Activated naive CD4-positive, alpha-beta T cell treated with anti-CD3 and anti-CD28 coated beads, Interleukin-2, amount 50 U/mL, for 72 hours (primary cell): ENCODE measurements at places on chromosomes 4 and X. TPM values are rescaled to one million over a fixed set of nuclear protein-coding genes. Genes with fewer than 3 reads are reported as not detected.

GRCh38 chr4:143667461-143667860, 33.0 kb downstream of the FREM3 start:
- DNase-seq = no peak

DNA sequence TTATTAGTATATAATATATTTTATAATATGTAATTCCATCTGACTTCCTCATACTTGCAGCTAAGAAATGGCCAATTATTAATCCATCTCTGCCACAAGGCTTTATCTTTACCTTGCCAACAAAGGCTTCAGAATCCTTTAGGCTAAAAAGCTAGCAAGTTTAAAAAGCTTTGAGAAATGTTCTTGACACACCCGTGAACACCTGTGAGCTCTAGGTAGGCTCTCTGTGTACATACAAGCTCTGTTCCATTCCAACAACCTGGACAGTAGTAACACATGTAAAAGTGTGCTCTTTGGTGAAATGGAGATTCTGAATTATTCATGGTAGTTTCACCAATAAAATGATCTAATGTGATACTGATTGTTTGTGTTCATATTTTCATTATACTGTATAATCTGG, 49.7 kb upstream of the USP9X start:
- DNase-seq = no peak

DNA sequence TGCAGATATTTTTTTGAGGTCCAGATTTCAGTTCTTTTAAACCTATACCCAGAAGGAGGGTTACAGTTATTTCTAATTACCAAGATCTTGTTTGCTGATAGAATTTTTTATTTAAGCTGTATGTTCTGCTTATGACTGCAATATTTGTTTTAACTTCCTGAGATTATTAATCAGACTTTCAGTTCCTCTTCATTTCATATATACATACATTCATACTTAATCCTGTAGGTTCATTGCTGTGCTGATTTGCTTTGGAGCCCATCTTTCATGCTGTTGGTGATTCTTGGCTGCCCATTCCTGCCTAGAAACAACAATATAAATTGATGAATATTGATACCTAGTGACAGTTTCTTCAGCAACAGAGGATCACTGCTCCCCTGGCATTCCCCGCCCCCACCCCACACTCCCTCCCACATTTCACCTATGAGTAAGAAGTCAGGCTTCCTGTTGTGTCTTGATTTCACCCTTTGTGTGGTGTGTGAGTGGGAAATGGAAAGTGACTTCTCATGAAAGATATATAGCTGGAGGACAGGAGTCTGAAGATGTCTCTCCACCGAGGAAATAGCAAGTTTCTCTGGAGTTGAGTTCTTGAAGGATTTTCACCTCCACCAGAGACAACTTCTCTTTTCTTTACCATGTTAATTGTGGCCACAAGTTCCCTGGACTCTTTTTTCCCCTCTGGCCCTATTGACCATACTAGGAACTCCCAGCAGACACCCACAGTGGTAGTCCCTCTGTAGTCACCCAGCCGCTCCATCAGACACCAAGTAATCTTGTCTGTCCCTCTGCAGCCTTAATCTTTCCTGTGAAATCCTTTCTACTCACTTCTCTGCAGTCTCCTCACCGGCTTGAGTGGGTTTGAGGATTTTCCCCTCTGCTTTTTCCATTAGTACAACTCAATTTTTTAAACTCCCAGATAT, 118.4 kb downstream of the ASB9 start:
- DNase-seq = no peak

MMGT1 gene
- 12.4 TPM for total RNA-seq

DNA sequence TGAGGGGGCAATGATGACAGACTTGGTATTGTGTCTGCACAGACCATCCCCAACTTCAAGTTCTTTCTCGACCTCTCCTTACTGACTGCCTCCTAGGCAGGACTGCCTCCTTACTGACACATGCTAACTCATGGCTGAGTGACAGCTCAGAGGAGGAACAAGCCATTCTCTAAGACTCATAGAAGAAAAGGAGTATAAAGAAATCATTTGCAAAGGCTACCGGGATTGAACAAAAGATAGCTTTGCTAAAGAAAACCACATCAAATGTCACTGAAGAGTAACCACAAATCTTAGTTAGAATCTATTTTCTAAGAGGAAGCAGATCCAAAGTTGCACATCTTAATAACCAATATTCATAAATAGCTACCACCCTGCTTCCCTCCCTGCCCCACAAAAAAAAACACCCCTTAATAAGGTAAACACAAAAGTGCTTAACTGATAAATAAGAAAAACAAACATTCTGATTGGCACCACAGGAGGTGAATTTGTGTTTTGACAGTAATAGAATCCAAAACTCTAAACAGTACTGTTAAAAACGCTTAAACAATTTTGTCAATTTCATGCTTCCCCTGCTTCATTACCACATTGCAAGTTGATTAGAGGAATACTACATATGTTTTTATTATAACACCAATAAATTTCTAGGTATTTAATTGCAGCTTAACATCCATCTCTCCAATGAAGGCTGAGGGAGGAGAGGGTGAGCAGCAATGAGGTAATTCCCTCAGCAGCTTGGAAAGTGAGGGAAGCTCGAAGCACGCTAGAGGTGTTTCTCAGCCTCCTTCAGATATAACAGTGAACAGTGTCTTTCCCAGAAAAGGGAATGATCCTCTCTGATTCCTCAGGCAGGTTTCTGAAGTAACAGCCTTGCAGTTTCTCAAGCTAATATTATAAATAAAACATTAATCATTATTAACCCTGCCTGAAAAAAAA, 160.0 kb downstream of the HNRNPD start:
- no peak for DNase-seq

CCDC160 gene
- total RNA-seq = not detected

GRCh38 chr4:3073158-3074077, 920 bp downstream of the HTT-AS start:
- no peak for DNase-seq

- DNase-seq = no peak
Measured at GRCh38 chrX:12994321-12994720, 19.4 kb downstream of the TMSB4X start.

ATP6AP1 gene
- total RNA-seq = 44.5 TPM

- no peak for DNase-seq
Measured at GRCh38 chr4:165192500-165192898, 14.9 kb upstream of the KLHL2 start.

CTAG2 gene
- total RNA-seq = not detected
